ENCODE measurements at places on chromosomes 5 and 9.

DNA sequence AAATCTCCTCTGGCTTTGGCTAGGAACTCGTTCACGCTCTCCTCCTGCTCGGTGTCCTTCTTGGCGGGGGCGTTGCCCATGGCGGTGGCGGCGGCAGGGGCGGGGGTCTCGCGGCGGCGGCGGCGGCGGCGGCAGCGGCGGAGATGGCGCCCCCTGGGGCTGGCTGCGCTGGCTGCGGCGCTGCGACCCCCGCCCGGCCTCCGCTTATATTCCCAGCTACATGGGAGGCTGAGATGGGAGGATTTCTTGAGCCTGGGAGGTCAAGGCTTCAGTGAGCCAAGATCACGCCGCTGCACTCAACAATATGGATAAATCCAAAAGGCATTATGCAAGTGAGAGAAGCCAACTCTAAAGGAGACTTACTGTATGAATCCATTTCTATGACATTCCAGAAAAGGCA is at the start of gene PRKACG:
TSS of gene PRKACG (minus strand) at position 101 of the 400 bp plus-strand sequence. CDS start at position 80, 21 bp downstream.
- DNase-seq: no peak

GRCh38 chr5:144638787-144639186 is 468.1 kb downstream of the KCTD16 start:
- DNase-seq: no peak

DNA sequence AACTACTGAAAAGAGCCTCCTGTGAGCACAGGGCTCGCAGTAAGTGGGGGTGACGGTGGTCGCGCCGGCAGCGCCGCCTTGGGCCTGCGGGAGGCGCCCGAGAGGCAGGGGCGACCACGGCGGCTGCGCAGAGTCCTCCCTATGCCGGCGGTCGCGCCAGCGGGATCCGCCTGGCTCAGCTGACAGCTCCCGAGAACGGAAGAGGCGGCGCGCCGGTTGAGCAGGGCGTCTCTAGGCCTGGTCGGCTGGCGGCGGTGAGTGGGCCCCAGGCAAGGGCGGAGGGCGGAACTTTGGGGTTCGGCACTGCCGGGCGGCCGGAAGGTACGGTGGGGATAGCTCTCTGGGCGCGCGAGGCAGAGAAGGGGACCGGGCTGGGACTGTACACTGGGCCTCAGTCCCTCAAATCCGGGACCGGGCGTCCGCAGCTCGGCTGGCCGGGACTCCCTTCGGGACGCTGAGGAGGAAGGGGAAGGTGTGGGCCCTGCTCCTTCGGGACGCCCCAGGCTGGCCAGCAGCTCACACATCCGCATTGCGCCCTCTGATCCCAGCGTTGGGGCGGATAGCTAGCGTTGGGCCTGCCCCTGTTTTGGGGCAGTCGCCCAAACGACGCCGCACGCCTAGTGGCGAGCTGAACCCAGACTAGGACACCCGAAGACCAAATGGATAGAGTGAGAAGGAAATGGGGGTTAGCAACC is at the start of gene RNF14:
TSS of gene RNF14 (plus strand) at position 192 of the 695 bp plus-strand sequence. CDS start 4,484 bp downstream, outside the sequence.
- DNase-seq: peak; percentile 92

GRCh38 chr9:4519604-4520003 is 29.3 kb downstream of the SLC1A1 start:
- no peak for DNase-seq

GRCh38 chr9:25570802-25571201 is 107.4 kb downstream of the TUSC1 start:
- DNase-seq: no peak

GRCh38 chr5:58188262-58188651 is 271.6 kb downstream of the PLK2 start:
- DNase-seq: no peak

GRCh38 chr9:112174965-112175795 is at the start of gene SUSD1:
Gene SUSD1 (minus strand): TSS chr9:112175297. CDS start chr9:112175235, 62 bp downstream.
- DNase-seq: no peak

DNA sequence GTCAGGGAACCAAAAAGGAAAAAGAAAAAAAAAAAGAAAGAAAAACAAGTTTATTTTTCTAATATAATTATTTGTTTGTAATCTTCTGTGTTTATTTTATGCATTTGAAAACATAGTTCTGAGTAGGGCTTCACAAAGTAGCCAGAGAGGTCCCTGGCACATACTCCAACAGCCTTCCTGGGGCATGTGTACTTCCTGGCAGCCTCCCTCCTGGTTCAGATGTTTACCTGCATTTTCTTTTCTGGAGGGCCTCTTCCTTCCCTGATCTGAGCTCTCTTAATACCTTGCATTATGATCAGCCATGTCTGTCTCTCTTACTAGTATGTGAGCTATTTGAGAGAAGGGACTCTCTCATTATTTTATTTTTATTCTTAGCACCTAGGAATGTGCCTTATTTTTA is 361.8 kb downstream of the KDM4C start:
- no peak for DNase-seq

DNA sequence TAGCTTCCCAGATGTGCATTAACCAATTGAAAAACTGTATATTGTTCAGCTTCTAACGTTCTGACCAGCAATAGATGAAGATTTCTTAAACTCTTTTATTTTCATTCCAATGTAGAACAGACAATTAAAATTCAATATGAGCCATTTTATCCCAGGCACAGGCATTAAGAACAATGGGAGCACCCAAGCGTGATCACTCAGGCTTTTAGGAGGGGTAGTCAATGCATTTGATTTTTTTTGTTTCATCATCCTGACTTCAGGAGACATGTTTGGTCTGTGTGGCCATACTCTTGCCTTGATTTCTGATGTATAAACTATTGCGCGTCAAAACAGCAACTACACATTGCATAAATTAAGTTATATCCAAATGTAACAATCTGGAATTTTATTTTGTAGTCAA is 653.0 kb upstream of the RORB start:
- DNase-seq: no peak

DNA sequence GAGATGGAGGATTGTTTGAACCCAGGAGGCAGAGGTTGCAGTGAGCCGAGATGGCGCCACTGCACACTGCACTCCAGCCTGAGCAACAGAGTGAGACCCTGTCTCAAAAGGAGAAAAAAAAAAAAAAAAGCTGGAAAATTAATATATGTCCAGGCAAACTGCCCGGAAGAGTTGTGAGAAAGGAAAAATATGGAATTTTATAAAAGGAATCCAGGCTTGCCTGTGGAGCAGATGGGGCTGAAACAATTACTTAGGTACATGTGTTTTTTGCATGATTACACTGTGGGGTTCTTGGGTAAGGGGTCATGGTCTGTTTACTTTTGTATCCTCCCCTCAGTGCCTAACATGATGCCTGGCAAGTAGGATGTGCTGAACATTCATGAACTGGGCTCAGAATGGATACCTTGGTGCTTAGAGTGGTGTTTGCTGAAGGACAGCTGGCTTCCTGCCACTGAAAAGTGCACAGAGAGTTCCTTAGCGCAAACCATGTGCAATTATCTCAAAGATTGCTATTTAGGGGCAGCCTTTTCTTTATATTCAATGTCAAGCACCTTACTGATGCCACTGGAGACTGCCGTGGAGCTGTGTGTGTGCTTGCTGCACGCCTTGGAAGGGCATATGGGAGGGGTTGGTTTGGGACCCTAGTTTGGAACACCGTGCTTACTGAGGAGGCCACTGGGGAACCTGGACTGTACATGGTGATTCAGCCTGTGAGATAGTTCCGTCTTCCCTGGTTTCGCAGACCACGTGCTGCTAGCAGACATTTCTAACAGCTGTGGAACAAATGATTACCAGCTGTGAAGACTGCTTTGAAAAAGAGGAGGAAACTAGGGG is 78.4 kb downstream of the MAP1B start:
- no peak for DNase-seq

DNA sequence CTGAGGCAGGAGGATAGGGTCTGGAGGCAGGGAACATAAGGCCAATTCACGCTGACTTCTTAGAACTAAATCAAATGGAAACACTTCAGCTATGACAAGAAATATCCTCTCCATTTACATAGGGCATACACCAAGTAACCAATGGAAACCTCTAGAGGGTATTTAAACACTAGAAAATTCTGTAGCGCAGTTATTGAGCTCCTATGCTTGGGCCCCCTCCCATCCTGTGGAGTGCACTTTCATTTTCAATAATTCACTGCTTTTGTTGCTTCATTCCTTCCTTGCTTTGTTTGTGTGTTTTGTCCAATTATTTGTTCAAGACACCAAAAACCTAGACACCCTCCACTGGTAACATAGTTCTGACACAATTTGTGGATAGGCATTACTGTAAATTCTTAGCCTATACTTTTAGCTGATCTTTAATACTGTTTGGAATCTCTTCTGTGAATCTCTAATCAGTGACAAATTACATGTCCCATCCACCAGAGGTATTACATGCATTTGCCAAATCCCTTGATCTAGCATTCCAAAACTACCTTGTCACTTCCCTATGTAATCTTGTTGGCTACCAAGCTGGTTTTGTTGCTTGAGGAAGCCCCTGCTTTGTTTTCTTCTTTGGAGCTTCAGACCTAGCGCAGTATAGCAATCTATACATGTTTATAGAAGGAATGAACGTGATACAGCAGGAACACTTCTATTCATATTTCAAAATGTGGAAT is 61.6 kb downstream of the ST8SIA4 start:
- DNase-seq: no peak

DNA sequence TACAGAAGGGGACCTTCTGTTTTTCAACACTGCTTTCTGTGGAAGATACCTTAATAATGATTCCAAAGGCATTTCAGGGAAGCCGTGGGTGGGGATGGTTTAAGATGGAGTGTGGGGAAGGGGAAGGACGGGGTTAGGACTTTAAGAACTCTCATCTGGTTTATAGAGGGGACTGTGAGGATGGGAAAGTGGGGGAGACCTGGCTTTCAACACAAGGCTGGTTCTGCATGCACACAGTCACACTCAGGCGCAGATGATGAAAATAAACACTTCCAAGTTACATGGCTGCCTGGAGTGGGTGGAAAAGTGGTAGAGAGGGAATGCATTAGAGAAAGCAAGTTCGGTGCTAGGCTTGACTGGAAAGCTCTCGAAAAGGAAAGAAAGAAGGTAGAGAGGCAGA is 4.9 kb downstream of the MSANTD3 start:
- no peak for DNase-seq

- no peak for DNase-seq
Observed at GRCh38 chr5:55177078-55177477, 4.1 kb upstream of the CDC20B start.

- no peak for DNase-seq
Observed at GRCh38 chr5:95801532-95801931, 21.0 kb downstream of the GLRX start.

GRCh38 chr9:130235558-130236435 is 29.8 kb upstream of the HMCN2 start:
- peak; percentile 70 for DNase-seq

DNA sequence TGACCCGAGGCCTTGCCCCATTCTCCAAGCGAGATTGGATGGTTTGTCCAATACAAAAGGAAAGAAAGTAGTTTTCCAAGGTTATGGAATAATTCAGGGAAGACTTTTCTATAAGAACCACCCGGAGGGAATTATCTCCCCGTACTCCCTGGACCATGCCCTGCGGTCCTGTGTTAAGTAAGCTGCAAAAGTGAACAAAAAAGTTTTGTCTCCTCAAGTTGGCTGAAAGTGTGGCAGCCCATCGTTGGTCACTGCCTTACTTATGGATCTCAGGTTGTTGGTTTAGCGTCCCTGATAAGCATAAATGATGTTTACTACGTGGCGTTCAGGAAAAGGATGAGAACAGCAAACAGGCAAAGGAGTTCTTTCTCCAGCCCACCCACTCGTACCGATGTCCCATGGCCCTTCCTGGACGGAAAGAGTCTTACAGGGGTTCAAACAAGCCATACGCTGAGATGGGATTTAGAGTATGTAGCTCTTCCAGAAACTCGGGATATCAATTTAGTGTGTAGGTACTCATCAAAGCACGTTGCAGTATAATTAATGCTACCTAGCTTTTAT is 413 bp upstream of the AUH start:
- no peak for DNase-seq

DNA sequence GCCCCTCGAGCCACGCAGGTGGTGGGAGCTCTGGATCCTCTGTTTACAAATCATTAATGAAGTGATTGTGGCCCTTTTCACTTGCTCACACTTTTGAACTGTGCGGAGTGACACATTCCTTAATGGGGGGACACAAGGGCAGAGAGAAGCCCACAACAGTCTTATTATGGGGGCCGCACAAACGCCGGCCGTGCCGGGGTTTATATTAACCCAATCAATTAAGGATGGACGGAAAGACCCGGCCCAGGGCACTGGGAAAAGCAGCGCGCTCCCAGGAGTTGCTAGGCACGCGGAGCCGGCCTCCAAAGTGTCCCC is 634.8 kb downstream of the IRX1 start:
- DNase-seq: no peak

DNA sequence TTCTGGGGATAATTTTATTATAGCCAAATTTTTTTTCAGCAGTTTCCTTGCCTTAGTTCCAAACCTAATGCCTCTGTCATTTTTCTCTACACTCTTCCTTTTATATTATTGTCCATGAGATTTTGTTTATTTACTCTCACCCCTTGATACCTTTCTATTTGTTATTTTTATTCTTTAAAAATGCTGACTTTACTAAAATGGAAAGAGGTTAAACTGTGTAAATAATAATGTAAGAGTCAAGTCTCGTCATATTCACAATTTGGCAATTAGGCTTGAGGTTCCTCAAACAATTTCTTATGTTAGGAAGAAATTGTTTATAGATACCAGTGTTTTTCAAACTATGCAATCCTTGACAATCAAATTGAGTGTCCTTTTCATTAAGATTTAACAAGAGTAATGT is 428.6 kb upstream of the CDH9 start:
- no peak for DNase-seq

DNA sequence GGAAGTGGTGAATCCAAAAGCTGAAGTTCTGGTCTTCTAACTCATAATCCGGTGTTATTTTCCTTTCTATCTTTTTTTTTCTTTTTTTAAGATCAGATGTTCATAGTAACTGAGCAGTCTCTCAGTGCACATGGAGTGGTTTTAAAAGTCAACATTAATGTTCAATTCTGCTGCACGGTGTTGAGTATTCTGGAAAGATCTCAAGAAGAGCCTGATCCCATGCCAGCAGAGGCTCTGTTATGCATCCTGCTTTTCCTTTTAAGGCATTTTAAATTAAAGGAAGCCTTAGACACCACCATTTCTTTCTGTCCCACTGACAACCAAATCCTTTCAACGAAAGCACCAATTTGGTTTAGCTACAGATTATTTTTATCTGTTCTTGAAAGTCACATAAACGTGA is 33.4 kb downstream of the SEMA5A start:
- no peak for DNase-seq

- no peak for DNase-seq
Observed at GRCh38 chr9:19875291-19875920, 86.6 kb upstream of the SLC24A2 start.

DNA sequence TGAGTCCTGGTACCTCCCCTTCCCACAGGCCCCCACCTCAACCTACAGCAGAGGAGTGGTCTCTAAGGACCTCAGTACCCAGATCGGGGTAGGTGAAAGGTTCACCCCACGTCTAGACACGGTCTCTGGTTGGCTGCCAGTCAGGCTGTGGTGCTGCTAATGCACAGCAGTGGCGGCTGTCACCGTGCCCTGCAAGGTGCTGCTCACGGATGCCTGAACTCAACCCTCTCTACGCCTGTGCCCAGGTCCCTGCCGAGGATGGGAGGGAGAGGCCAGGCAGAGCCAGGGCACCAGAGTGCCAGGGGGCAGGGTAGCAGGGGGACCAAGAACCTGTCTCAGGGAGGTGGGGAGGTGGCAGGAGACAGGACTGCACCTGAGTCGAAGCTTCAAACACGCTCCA is 14.3 kb downstream of the IER5L start:
- no peak for DNase-seq

Data from CD4-positive, alpha-beta memory T cell (primary cell).